ENCODE measurements at places on chromosomes 12 and 14.

GRCh38 chr12:108315486-108316105 lies 23.5 kb downstream of the CMKLR1 start:
- no peak for DNase-seq

DNA sequence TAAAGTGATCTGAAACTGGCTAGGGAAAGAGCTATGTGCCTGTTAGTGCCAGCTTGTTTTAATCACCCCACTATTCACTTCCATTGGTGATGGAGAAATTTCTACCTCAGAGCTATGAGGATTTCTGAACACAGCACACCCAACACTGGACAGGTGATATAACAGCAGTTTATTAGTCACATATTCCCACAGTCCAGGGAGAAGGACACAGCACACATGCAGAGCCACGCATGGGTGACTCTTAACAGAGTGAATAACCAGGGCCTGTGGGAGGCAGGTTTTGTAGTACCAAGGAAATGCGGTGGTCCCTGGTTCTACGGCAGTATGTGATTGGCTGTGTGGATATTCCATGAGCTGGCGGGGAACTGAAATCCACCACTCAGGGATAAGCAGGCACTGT lies 455.1 kb downstream of the BTG1 start:
- no peak for DNase-seq

DNA sequence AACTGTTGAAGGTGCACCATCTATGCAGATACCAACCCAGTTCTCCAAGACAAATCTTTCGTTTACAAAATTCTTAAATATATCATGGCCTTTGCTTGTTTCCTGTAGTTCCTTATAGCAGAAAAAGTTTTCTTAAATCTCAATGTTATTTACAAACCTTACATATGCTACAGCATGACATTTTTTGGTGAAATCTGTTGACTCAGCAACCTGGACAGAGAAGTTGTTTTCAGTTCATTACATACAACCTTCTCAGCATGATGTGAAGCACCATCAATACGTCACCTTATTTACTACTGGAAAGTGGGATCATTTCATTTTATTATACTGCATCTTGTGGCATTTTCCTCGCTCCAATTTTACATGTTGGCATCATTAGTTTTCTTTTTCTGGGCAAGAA lies 231.9 kb downstream of the SLC16A7 start:
- DNase-seq, result no peak

DNA sequence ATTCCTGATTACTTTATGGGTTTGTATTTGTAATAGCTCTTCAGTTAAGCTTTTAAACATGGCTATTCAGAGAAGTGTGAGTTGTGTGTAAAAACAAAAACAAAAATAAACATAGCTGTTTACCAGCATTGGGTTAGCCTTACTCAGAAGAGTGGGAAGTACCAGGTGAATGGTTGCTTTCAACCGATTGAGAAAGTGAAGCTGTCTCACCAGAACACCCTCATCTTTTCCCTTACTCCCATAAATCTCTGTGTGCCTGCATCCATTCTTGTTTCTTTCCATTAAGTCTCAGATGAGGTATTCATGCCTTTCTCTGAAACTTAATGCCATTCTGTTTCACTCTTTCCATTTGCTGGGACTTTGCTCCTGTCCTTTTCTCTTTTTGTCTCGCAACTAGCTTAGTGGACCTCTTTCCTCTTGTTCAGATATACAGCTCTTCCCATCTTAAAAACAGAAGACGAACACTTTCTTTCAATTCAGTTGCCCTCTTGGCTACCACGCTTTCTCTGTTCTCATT lies 10.7 kb downstream of the BORCS5 start:
- DNase-seq, result no peak

DNA sequence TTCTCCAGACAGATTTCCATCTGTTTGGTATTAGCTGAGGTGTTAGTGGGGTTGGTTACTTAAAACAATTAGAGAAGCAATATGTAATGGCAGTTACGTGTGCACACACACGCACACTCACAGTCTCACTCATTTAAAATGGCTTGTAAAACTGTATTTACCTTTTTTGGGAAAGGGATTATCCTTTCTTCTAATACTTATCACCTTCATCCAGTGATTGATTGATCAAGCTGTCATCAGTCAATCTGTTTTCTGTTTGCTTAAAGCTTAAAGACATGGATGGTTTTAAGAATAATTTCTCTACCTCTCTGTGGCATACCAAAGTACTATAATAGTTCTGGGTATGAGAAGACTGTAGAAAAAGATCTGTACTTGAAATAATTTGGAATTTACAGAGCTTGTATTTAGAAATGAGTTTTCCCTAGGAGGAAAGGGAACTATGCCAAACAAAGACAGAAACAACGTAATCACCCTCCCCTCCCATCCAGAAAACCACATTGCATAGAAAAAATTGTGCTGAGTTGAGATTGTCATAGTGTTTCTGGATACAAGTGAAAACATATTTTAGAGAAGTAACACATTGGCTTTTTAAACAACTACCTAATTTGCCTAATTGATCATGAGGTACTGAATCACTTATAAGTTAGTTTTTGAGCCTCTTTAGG lies 455.8 kb downstream of the PCNX1 start:
- DNase-seq, result no peak

DNA sequence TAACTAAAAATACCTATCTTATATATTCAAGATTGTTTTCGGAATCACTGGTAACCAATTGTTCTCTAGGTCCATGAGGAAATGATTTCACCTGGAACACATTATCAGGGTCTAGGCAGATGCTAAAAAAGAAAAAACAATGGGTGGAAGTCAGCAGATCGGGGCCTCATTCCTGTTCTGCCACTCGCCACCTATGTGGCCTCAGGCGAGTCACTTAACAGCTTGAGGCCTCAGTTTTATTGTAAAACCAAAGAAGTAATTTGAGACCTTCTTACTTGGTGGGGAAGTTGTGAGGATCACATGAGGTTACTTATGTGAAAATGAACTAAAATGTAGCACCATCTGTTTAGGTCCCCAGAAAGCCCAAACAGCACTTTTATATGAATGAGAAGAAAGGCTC lies 6.2 kb upstream of the RNASE10 start:
- no peak for DNase-seq

- DNase-seq, result no peak
Observed at GRCh38 chr12:78683031-78683430, 181.5 kb upstream of the SYT1 start.

GRCh38 chr14:31934767-31935266 lies 142.3 kb upstream of the ARHGAP5 start:
- DNase-seq, result no peak

DNA sequence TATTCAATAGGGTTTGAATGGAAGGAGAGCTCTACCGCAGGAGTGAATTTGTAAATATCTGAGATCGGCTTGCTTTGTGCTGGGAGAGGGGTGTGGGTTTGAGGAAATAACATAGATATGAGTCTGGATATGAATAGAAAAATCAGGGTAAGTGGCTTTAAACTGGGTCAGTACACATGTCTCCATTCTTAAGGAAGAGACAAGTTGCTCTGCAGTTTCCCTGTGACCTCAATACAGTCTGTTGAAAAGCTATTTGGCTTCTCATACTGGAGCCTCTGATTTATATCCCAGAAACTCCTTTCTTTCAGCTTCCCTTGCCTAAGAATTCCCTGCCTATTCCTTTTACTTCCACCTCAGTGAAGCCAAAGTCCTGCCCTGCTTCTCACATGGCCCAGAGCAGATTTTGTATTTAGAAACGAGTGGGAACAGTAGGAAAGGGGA lies 153.5 kb upstream of the ATF7IP start:
- DNase-seq, result no peak

DNA sequence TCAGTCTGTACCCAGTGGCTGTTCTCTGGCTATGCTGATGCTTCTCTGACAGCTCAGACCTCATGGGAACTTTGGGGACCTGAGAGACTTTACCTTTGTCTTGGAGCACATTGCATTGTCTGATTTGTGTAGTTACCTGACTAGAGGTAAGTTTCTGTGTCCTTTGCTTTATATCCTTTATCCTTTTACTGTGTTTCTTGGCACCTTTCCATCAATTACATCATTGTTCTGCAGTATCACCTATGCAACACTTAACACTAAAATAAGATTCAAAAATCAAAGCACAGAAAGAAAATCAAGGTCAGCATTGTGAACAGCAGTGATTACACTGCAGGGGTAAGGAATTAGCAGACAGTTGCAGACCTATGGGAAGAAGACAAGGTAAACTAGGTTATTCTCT lies 43.8 kb downstream of the SLC35F4 start:
- DNase-seq, result no peak

GRCh38 chr14:102928412-102929240 lies 6.2 kb downstream of the AMN start:
- peak; percentile 65 for DNase-seq

DNA sequence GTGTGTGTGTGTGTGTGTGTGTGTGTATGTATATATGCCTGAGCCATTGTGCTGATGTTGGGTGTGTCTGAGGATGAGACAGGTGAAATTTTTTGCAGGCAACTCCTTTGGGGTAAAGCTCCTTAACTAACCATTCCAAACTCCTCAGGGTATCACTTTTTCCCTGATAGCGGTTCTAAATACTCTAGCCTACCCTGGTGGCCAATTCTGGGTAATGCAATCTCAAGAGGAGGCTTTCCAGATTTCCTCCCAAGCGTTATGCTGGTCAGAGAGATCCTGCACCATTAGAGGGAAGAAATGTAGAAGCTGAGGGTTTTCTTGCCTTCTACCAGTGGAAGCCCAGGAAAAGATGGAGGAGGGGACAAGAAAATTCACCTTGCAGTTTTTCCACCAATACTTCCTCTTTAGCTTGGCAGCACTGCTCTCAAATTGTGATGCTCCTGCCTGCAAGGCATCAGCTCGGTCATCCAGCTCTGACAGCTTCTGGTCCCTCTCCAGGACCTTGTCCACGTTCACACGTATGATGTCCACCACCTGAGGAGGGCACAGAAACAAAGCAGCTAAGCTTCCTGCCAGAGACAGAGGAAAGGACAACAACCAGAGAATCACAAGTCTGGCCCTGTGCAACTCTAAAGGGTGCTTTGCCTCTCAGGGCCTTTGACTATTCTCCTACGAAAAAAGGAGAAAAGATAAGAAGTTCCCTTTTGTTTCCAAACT lies 4.9 kb downstream of the VAMP1 start:
- peak; percentile 57 for DNase-seq

GRCh38 chr12:91846466-91847055 lies 299.1 kb downstream of the BTG1 start:
- no peak for DNase-seq

DNA sequence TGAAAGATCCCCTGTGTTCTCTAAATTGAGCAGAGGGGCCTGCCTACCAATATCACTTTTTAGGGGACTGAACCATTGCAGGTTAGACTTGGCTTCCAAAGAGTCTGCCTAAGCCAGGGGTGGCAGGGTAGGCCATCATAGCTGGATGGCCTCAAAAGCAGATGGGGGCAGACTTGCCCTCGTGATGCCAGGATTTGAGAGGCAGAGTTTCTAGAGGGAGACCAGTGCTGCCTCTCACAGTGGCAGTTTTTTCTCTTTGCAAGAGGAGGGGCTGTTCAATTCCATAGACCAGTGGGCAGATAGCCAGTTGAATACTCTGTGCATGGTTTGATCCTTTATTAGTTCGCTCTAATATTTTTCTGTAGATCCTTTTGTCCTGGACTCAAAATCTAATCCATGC lies 23.8 kb upstream of the SMCO2 start:
- DNase-seq, result no peak

DNA sequence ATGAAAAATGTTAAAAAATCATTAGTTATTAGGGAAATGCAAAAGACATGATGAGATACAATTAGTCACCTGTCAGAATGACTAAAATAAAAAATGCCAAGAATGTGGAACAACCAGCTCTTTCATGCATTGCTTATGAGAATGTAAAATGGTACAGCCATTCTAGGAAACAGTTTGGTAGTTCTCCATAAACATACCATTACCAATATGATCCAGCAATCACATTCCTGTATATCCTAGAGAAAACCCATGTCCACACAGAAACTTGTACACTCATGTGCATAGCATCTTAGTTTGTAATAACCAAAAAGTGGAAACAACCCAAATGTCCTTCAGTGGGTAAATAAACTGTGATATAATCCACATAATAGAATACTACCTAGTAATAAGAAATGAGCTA lies 245.7 kb downstream of the FUT8 start:
- no peak for DNase-seq

- no peak for DNase-seq
Observed at GRCh38 chr12:116384175-116384574, 106.7 kb upstream of the MED13L start.

DNA sequence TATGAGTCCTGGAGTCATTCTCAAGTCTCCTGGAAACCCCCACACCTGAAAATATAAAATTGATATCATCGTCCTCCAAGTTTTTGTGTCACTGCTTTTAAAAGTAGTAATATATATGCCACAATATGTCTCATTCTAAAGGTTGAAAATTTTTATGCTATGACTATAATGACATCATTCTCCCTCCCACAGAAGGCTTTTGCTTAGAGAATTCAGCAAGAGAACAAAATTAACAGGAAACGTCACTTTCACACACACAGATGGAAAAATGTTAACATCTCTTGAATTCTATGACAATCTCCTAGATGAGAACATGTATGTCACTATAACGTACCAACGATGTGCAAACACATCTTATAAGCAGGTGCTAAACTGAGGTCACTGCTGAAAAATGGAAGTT lies 498.3 kb downstream of the FOXG1 start:
- DNase-seq, result no peak

DNA sequence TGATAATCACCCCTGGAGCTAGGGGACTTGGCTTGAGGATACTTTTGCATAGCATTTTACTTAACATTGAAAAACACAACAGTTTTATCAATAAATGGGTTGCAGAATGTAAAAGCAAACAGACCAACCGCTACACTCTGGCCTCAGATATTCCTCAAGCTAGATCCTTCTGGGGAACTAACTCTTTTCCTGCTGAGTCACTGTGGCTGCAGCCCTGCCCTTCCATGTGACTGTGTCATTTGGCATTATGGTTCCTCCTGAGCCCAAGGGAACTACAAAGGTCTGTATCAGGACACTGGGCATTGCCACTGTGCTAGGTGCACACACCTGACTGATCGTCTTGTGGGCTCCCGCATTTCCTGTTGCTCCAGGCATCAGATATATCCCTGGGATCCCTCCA lies 56.6 kb downstream of the TTC9 start:
- no peak for DNase-seq

- DNase-seq, result no peak
Observed at GRCh38 chr12:6934110-6934509, 6.4 kb downstream of the ATN1 start.

DNA sequence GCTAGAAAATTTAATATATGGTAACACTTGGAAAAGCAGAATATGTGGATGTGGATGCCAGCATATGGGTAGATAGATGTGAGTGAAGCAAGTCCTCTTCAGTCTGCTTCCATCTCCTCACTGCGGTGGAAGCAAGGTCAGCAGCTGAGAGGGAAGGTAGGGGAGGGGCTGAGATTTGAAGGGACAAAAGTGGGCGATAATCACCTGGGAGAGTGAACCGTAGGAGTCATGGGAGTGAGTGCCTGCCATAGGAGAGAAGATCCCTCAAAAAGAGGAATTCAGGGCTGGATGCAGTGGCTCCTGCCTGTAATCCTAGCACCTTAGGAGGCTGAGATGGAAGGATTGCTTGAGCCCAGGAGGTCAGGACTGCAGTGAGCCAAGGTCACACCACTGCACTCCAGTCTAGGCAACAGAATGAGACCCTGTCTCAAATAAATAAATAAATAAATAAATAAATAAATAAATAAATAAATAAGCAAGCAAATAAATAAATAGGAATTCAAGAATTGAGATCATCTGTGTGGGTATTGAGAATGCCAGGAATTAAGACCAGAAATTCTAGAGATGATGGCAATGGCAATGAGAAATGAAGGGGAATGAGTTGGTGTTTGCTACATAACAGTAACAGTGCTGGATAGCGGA lies 123.4 kb downstream of the BICD1 start:
- no peak for DNase-seq

GRCh38 chr14:69637503-69638031 lies 26.2 kb downstream of the SUSD6 start:
- no peak for DNase-seq

Measured in immature natural killer cell (primary cell).